ENCODE measurements at places on chromosomes 4 and X.

- no peak for DNase-seq
Measured at GRCh38 chr4:52657292-52657617, 1.8 kb downstream of the USP46 start.

GRCh38 chrX:47854474-47854873, 17.8 kb downstream of the ZNF81 start:
- DNase-seq, result peak; percentile 9

GRCh38 chrX:44470816-44471215, 71.8 kb downstream of the FUNDC1 start:
- no peak for DNase-seq

GRCh38 chr4:26020881-26021280, 106.9 kb downstream of the SMIM20 start:
- peak; percentile 48 for DNase-seq

DNA sequence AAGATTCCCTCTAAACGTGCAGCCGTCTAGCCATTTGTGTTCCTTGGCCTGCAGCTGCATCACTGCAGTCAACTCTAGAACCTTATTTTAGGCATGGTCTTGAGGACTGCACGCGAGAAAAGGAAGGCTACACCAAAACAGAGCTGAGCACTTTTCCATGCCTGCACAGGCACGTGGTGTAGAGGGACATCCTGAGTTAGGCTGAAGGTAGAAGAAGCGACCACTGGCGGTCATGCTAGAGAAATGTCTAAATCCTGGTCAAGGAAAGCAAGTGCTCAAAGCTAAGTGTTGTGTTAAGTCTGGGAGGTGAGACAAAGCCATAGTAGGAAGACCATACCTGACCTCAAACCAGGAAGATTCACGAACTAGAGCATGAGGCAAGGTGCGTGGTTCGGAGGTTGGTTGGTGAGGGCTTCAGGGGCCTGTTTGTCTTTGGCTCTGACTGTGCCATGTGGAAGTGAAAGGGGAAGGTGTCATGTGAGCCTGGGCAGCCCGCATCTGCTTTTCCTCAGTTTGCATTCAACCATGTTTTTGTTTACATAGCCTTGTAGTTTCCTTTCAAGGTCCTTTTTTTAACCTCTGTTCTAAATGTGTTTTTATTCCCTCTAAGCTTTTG, 203.8 kb downstream of the AASDH start:
- DNase-seq, result no peak

GRCh38 chr4:185837415-185838103, 25.6 kb upstream of the SORBS2 start:
- no peak for DNase-seq

DNA sequence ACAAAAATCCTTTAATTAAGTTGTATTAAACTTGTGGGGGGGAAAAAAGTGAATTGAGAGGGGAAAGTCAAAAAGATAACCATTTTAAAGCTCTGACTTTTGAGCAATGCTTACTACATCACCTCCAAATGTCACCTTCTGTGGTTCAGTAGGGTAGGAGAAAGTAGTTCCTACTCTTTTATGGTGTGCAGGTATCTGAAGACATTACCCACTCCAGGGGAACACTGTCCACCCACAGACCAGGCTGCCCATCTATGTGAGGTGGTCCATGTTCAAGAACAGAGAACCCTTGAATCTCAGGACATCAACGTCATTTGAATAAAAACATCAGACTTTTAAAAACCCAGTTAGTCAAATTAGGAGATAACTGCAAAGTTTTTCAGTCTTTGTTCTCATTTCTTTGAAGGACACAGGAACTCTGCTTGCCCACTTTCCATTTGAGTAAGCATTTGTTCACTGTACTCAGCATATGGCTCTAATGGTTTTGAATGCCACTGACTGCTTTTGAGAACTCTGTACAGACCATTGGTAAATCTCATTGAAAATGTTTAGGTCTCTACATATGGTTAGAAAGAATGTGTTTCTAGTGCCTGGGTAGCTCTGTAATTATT, 18.4 kb downstream of the NMU start:
- DNase-seq, result no peak

GRCh38 chrX:44705817-44706551, 137.8 kb upstream of the DUSP21 start:
- no peak for DNase-seq

GRCh38 chr4:12375805-12376204, 947.1 kb upstream of the HS3ST1 start:
- DNase-seq, result no peak

GRCh38 chr4:185874516-185875230, 62.7 kb upstream of the SORBS2 start:
- peak; percentile 55 for DNase-seq

GRCh38 chrX:140318296-140318695, 186.6 kb downstream of the SOX3 start:
- no peak for DNase-seq

DNA sequence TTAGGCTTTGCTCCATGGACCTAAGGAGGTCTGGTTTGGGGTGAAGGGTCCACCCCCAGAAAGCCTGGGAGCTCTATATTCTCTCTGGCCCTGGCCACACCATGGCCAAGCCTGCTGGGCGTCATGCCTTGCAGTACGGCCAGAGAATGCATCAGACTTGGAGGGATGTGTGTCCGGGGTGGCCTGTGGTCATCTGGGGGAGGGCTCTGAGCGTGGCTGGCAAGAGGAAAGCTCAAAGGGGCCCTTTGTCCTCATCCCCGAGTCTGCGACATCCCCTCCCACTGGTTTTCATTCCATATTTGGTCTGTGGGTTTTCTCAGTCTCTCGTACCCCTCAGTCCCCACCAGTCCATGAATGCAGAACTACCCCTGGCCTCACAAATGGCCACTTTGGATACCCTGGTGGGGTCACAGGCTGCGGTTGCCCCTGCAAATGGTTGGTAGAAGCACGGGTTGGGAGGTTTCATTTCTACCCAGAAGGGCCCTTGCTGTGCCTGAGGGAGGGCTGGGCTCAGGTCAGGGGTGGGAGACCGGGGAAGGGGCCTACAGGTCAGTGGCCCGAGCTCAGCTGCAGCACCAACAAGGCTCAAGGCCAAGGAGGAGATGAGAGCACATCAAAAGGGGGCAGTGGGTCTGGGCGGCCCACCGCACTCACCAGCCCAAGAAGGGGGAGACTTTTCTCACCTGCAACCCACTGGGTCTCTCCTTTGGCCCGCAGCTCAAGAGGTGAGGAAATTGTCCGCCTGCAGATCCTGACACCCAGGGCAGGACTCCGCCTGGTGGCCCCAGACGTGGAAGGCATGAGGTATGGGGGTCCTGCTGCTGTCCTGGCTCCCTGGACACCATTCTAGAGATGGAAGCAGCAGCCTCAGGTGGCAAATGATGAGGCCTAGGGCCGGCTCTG, 30.2 kb downstream of the ZNF185 start:
- DNase-seq, result no peak

DNA sequence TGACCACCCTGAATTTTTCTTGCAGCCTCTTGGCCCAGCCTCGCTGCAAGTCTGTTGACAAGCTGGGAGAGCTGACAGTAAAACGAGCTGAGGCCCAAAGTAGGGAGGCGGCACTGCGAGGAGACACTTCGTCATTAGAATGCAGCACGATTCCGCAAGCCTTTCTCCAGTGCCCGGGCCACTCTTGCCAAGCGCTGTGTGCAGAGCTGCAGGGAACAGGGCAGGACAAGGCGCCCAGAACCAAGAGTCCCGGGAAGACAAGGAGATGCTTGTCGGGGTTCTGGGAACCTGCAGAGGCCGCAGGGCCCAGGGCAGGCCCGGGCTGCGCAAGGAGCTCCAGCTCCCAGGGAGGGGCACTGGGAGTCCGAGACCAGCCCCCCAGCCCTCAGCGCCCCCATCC, 187.1 kb downstream of the BCOR start:
- no peak for DNase-seq

GRCh38 chr4:151314479-151314878, 10.9 kb downstream of the SH3D19 start:
- DNase-seq, result no peak

DNA sequence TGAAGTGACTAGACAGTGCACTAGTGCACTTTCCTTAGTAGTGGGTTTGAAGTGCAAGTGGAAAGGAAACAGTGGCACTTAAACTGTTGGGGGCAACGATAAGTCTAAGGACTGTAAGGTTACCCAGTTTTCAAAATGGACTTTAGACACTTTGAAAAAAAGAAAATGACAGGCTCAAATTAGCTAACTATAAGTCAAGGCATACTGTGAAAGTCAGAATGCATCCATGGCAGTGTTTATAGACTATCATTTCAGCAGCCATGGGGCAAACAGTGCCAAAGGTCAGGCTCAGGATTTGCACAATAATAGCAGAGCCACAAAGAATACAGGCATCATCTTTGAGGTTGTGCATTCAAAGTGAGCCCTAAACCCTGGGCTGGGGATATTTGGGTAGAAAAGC, 104.4 kb downstream of the CXCL13 start:
- DNase-seq, result no peak

GRCh38 chr4:26104056-26104685, 190.2 kb downstream of the SMIM20 start:
- no peak for DNase-seq

DNA sequence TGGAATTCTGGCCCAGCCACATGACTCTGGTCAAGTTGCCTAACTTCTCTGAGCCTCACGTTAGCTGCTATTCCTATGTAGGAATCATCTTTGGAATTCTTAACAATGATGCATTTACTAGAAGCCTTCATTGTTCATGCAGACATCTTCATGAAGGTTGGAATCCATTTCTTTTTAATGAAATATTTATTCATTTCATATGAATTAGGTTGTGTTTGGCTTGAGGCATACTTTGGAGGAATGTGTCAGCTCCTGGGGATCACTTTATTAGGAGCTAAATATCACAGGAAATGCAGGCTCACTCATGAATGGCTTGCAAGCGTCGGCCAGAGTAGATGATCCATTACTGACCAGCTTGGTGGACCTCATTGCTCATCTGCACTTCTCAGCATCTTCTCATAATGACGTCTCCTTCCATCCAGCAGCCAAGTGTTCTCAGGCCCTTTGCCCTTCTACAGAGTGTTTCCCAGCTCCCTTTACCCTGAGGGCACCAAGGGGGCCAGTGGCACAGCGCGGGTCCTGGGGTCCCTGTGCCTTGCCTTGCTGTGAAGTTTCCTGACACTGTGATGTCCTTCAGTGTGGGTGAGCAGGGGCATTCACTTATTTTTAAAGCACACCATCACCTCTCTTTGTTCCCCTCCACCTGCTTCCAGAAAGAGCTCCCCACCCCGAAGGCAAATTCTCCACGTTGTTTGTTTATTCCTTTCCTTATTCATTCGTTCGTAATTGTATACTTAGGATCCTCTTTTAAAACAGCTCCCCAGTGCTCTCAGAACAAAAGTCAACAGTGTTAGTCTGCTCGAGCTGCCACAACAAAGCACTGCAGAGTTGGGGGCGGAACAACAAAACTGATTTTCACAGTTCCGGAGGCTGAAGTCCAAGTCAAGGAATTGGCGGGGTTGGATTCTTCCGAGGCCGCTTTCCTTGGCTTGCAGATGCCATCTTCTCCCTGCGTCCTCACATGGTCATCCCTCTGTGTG, 106.8 kb downstream of the STK32B start:
- peak; percentile 35 for DNase-seq

DNA sequence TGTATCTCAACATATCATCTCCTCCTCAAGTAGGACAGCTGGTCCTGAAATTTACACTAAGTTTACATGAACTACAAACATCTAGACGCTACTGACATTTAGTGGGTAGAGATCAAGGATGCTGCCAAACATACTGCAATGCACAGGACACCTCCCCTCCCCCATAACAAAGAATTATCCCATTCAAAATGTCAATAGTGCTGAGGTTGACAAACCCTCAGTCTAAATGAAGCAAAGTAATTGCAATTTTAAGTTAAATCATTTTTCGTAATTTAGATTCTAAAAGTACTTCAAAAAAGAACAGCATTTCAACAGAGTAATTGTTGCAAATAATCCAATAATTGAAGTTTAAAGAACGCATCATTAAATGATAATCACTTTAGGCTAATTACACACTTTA, 1.2 kb downstream of the PRMT9 start:
- no peak for DNase-seq

DNA sequence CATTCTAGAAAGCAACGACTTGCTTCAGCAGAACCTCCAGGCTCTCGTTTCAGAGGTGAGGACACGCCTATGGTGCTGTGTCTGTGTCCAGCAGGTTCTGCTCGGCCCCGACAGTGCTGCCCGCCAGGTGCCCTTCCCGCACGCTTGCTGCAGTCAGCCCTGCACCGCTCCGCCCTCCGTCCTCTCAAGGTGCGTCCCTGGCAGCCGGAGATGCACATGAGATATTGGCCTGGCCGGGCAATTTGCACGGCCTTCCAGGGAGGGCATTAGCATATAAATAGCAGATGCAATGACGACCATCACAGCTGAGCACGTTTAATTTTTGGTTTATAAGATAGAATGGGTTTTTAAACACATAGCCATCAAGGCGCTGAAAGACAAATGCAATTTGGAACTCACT, 14.4 kb downstream of the UVSSA start:
- no peak for DNase-seq

DNA sequence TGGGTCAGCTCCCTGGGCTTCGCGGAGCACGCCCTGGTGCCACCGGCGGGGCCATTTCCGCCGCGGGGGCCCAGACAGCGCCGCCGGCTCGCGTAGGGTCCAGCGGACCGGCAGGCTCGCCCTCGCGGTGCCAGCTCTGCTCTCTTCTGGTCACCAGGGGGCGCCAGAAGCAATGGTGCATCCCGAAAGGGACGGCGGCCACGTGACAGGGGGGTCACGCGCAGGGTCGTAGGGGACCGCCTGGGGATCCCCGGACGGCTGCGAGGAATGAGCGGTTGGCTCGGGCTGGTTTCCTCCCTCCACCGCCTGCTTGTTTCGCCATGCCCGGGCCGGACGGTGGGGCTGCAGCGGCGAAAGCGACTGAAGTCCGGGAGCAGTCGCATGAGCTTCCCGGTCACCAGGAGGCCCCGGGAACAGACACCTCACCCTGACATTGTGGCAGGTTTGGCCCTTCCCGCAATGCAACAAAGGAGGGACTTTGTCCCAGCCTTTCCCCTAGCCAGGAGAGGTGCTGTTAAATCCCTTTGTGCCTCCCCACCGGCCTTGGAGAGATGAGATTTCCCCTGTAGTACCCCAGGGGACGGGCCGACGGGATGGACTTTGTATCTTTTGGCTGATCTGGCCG, 15.8 kb downstream of the ZCCHC12 start:
- DNase-seq, result peak; percentile 30

DNA sequence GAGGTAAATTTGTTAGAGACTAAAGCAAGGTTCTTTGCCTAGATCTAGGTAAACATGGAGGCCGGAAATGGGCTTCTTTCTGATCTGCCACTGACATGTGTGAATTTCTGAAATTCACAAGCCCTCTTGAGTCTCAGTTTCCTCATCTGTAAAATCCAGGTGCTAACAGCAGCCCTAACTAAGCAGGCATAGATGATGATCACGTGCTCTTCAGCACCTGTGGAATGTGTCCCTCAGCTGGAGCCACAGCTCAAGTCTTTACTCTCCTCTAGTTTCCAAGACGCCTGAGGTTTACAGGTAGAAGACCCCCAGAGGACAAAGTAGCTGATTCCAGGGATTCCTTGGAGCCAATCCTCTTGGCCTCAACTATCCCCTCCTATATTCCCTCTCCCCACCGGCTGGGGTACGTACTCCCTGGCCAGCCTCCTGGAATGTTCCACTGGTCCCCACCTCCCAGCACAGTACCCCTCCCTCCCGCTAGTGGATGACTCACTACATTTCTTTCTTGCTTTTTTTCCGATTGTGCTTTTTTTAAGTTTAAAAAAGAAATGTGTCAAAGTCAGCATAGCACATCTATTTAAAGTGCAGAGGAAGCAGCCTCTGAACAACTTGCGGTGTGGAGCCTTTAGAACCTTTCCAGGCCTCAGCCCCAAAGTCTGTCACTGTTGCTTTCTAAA, 98.4 kb downstream of the PHKA2 start:
- DNase-seq, result peak; percentile 41

GRCh38 chr4:167424341-167425256, 190.3 kb upstream of the SPOCK3 start:
- no peak for DNase-seq
